AG04450 (cell line): ENCODE measurements at places on chromosomes 6 and 20. TPM values are rescaled to one million over a fixed set of nuclear protein-coding genes. Genes with fewer than 3 reads are reported as not detected.

DNA sequence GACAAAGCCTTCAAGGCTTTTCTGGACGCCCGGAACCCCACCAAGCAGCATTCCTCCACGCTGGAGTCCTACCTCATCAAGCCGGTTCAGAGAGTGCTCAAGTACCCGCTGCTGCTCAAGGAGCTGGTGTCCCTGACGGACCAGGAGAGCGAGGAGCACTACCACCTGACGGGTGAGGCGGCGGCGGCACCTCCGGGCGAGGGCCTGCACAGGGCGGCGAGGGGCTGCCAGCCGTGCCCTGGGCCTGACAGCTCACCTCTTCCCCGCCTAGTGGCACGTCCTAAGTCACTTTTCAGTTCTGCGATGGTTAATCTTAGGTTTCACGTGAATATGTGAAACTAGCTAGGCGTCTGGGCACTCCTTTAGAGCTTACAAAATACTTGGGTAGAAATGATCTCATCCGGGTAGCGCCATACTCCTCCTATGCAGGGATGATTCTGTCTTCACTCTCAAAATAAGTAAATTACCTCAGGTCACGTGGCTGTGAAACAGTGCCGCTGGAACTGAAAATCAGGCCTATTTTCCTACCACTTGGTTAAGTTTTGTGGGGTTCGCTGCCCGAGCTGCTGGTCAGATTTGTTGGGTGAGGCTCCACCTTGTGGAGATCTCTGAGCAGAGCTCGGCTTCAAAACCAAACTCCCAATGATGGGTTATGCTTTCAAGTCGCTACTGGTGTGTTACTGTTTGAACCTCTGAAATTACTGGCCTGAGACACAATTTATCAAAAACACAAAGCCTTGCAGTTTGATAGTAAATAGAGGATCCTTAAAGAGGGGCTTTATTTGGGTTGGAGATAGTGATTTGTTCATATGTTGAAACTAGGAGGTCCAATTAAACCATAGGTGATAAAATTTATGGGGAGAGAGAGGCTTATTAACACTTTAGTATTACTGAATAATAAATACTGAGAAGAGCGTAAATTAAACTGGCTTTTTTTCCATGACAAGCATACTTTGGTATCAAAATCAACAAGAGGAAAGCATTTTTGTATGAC, 15.5 kb upstream of the CLDN20 start:
- DNase-seq = peak; percentile 62

GRCh38 chr20:59010995-59011873, 4.2 kb upstream of the CTSZ start:
- DNase-seq = peak; percentile 23

GRCh38 chr20:38559764-38560163, 21.2 kb upstream of the ADIG start:
- no peak for DNase-seq

GRCh38 chr20:17171746-17172280, 55.0 kb upstream of the PCSK2 start:
- no peak for DNase-seq

Gene EFCAB8
- polyA plus RNA-seq = not detected in 2 replicates

Gene MATN4
- 0.04 TPM in 1 of 2 replicates, not detected in the other for polyA plus RNA-seq

Gene SLC35F1
- polyA plus RNA-seq = 0.07 and 0.14 TPM in 2 replicates
